ENCODE measurements at places on chromosomes 1 and 21.

DNA sequence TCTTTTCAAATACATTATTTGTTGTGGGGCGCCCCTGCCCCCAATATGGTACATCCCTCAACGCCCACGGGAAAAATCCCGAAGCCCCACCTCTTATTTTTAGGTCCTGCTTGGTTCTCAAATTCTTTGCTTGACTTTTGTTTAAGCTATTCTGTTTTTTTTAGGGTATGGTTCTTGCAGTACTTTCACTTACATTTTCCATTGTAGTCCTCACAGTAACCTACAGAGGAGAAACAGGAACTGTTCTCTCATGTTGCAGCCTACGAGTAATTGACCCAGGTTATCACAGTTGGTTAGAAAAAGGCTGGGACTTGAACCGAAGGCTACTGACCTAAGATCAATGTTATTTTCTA is 697 bp upstream of the C21orf91 start:
- DNase-seq, result no peak

DNA sequence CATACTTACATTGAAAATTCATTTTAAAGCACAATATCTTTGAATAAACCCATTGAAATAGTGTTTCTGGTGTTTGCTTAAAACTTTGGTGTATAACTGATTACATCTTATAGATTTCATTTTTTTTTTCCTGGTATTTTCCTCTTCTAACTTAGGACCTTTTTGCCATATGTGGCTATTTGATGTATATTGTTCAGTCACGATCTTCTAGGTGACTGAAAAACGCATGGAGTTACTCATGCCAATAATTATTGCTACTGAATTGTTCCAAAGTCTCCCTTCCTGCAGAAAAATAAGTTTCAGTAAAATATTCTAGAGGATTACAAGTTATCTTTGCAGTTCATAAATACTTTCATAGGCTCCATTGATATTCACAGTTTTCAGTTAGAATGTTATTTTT is 22.9 kb upstream of the C1orf105 start:
- no peak for DNase-seq

GRCh38 chr1:176122282-176122681 is 84.8 kb downstream of the COP1 start:
- DNase-seq, result no peak

DNA sequence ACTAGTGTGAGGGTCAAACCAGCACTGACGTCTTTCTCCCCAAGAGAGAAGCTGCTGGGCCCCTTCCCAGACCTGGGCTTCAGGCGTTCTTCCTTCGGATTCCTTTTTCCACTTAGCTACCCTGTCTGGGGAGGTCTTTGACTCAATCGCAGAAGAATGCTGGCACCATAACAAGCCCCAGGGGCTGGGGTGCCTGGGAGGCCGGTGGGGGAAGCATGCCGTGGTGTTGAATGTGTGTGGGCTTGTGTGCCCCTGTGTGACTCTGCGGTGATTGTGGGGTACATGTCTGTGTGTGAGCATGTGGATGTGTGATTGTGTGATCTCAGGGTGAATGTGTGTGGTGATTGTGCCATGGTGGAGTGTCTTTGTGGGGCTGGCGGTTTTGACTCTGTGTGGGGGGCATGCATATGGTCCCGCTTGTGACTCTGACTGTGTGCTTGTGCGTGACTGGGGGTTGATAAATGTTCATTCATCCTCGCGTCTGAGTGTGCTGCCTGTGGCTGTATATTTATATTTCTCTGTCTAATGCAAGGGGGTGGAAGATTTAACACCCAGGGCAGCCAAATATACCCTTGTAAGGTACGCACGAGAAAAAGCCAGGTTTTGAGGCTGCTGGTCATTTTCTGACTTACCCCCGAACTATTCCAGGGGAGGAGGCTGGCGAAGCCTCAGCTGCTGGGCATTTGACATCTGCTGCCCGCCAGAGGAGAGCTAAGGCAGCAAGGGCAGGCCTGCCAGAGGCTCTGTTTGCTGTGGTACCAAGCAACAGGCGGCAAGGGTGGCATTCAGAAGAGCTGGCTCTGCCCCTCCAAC is 1.1 kb upstream of the SYNC start:
- DNase-seq, result no peak

DNA sequence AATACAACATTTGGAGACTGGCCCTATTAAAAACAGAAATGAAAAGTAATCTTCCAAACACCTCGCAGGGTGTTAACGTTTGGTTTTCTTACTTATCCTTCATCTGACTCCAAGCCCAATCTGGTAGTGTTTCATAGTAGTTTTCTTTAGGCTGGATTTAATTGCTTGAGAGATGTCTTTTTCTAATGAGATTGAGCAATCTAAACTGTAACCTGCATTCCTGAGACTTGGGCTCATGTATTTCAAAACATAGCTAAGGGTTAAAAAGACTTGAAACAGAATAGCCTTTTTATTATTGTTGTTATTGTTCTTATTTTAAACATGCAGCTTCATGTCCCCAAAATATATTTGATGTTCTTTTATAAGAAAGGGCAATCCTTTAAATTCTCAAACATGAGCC is 278.9 kb downstream of the TGFB2 start:
- no peak for DNase-seq

GRCh38 chr1:162357681-162358266 is 18.9 kb downstream of the SPATA46 start:
- DNase-seq, result no peak

DNA sequence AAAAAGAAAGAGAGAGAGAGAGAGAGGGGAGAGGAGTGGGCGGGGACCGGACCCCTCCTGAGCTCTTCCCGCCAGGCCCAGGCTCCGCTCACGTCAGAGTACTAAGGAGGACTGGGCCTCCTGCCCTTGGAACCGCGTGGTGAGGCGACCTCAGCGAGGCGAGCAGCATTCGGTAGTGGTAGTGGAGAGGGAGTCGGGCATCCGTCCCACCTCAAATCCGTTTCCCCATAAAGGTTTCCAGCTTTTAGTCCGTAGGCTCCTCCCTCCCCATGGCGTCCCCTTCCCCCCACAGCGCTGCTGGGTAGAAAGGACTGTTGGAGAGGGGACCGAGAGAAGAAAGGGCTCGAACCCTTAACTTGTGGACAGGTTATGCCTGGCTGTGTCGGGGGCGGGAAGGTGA is 124.4 kb upstream of the BARHL2 start:
- DNase-seq, result no peak

- DNase-seq, result peak; percentile 78
Observed at GRCh38 chr1:155871390-155871789, 12.0 kb downstream of the SYT11 start.

DNA sequence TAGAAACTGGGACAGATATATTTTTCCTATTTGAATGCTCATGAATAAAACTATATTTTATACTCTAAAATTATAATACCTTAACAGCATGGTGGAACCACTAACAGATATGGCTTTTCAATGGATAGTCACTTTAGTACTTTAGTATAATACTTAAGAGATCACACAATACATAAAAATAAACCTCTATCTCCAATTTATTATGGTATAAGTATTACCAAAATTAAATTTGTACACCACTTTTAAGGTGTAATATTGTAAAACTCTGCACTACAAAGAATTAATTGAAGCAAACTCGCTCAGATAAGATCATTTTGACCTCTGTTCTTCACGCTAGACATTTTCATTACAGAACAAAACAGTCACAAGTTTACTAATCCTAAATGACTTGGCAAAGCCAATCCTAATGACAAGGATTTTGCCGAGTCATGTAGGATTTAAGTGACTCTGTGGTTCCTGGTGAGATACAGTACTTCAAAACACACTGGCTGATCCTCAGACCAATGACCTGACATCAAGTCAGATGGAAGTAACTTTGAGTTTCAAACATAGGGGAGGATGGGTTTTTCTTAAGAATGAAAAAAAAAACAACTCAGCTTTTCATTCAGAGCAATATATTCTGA is 200.6 kb downstream of the SMYD3 start:
- no peak for DNase-seq

- no peak for DNase-seq
Observed at GRCh38 chr21:39159342-39160063, 23.7 kb downstream of the PSMG1 start.

DNA sequence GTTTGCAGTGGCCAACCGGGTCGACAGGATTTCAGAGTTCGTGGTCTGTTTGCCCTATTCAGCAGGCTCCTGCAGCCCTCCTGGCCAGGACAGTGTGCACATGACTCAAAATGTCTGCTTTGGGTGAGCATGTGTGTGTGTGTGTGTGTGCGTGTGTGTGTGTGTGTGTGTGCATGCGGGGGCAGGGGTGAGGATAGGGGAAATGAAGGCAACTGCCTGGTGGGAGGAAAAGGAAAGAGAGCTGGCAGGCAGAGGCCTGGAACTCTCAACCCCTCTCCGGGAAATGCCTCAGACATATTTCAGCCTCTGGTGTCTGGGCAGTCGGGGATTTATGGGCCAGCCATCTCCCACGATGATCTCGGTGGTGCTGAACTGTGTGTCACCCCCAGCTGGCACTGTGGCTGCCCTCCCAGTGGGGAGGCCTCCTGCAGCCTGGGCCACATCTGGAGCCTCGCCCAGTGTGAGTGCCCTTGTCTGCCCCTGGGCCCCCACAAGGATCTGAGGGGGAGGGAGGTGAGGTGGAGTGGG is 15.2 kb downstream of the CDCP2 start:
- no peak for DNase-seq

GRCh38 chr1:47405697-47406096 is 10.4 kb upstream of the FOXE3 start:
- no peak for DNase-seq

GRCh38 chr21:33036430-33037162 is 10.9 kb downstream of the OLIG2 start:
- no peak for DNase-seq

GRCh38 chr21:42997053-42997452 is 22.7 kb downstream of the PKNOX1 start:
- no peak for DNase-seq

- DNase-seq, result no peak
Observed at GRCh38 chr1:21340230-21340945, 50.1 kb upstream of the ECE1 start.

- no peak for DNase-seq
Observed at GRCh38 chr1:170252851-170253579, 107.3 kb downstream of the NTMT2 start.

- DNase-seq, result no peak
Observed at GRCh38 chr1:228372183-228373003, 34.2 kb downstream of the TRIM11 start.

DNA sequence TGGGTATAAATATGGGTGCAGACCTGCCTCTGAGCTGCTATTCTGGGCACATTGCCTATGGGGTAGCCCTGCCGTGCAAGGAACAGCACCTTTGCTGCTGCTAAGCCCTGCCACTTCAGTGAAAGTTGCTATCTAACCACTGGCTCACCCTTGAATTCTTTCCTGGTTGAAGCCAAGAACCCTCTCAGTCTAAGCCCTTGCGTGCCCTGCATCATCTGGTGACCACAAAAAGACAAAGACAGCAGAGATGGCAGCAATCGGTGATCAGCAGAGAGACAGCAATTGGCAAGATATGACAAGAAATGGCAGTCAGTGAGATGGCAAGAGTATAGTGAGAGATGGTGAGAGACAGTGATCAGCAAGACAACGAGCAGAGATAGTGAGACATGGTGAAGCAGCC is 418.3 kb downstream of the MATN1 start:
- DNase-seq, result no peak
